Hematopoietic multipotent progenitor cell (in vitro differentiated cells): ENCODE measurements at places on chromosomes 12 and 14. TPM values are rescaled to one million over a fixed set of nuclear protein-coding genes. Genes with fewer than 3 reads are reported as not detected.
A peak's percentile ranks its signal among the peaks of the same experiment; 100 is the strongest.

DNA sequence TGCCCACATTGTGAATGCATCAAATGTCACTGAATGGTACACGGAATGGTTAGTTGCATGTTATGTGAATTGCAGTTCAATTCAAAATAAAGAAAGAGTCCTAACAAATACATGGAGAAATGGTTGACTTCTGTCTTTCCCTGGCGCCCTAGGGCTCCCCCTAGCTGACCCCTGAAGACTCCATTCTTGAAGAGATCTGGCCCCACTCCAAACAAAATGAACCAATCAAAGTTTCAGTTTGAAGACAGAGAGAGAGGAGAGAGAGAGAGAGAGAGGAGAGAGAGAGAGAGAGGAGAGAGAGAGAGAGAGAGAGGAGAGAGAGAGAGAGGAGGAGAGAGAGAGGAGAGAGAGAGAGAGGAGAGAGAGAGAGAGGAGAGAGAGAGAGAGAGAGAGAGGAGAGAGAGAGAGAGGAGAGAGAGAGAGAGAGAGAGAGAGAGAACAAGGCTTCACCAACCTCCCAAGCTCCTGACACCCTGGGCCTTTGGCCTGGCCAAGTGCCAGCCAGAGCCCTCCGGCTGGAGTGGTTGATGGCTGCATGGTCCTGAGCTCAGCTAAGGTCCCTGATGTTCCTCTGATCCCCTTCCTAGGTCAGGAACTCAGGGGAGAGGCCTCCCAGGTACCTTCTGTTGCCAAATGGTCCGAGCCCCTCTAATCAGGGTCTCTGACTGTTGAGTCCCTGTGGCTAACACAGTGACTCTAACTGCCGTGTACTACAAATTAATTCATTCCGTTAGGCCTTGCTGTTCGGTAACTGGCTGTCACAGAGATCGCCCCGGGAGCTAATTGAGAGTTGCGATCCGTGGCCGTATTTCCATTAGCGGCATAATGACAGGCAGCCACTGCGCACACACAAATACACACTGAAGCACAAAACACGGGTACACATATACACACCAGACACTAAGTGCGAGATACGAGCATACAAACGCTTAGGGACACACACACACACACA lies 188.8 kb downstream of the ESRRB start:
- DNase-seq = peak; percentile 12

- DNase-seq = no peak
Observed at GRCh38 chr14:51988221-51988620, 1.1 kb upstream of the RTRAF start.

DNA sequence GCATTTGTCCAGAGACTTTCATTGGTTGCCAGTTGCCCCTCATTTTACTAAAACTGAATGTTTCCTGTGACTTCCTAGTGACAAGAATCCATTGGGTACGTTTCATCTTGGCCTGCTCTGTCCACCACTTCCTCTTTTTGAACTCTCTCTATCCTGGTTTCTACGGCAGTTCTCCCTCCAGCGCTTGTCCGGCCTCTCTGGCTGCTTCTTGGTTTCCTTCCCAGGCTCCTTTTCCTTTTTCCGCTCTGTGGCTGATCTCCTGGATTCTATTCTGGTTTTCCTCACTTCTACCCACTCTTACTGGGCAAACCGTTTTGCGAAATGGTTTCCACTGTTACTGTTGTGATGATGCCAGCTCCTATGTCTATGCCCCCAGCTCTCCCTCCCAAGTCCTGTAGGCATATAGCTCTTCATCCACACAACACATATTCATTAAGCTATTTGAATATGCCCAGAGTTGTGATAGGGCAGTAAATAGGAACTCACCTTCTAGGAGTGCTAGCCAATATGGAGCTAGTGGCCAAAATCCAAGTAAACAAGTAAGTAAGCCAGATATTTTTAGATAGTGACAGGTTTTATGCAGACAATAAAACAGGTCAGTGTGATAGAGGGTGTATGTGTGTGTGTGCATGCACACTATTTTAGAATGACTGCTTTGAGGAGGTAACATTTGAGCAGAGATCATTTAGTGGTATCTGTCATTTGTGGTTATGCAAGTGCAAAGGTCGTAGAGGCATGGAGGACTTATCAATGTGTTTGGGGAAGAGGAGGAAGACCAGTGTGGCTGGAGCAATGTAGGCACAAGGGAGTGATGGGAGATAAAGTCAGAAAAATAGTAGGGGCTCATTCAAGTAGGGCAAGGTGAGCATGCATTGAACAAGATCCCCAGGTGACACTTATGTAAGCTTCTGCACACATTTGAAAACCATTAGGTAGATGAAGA lies 27.9 kb upstream of the CTDSP2 start:
- DNase-seq = no peak

GRCh38 chr14:83260751-83261150 lies 1727.1 kb upstream of the SEL1L start:
- no peak for DNase-seq

GRCh38 chr14:68843471-68844209 lies 50.8 kb upstream of the ZFP36L1 start:
- peak; percentile 58 for DNase-seq

- DNase-seq = no peak
Observed at GRCh38 chr14:70856851-70857495, 47.7 kb upstream of the MAP3K9 start.

DNA sequence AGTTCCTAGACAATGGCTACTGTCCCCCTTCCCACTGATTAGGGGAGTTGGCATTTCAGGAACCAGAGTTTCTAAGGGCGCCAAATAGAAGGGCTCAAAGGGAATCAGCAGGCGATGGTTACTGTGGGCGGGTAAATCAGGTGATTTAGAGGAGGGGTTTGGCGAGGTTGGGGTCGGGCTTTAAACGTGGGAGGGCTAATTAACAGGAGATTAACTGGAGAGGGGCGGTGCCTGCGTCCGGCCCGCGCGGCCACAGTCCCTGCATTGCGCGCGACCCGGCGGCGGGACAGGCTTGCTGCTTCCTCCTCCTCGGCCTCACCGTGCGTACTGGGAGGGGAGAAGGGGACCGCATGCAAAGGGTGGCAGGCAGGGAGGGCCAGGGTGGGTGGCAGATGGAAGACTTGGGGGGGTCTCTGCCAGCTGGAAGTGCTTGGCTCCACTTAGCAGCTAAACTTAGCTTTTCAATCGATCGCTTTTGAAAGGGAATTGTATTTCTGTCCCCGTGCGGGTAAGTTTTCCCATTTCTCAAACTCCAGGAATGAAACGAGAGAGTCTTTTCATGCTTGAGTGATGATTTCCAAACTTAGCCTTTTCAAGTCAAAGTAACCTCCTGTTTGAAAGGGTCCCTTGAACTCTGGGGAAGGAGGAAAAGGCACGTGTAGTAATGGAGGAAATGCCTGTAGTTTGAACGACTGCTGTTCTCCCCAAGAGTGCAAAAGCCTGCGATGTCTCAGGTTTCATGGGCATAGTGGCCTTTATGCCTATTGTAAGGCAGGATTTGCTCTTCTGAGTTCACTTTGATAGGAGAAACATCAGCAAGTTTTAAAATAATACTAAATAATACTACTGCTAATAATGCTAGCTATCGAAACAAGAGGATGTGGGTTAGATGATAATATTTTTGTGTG lies at the start of gene MGST1:
Gene MGST1 (plus strand): TSS at position 255 of the 908 bp plus-strand sequence. CDS start 6,608 bp downstream, outside the sequence.
- DNase-seq = no peak

The ADCK1 gene
- 6.7 TPM for total RNA-seq

The NFKBIA gene
- total RNA-seq = 866 TPM

DNA sequence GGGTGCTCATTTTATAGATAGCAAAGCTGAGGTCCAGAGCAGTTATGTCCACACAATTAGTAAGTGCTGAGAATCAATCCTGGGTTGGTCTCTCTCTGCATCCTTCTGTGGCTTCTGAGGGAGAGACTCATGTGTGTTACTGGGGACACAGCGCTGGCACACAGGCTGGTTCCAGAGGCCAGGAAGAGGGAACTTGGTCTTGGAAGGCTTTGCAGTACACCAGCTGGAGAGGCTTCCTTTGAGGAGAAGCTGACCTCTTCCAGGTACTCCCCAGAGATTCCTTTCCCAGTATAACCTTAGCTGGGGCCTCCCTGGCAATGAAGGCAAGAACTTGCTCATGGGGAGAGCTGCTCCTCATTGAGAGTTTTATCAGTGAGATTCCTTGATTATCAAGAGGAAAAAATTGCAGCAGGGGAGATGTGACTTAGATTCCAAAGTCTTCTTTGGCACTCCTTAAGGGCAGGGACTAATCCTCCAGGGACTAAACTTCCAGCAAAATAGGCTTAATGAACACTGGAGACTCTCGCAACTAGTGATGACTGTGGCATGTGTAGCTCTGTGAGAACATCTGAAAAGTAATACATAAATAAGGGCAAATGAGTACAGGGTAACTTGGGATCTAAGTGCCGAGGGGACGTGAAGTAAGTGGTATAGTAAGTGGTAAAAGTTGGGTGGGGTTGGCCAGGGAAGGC lies 13.9 kb upstream of the KRT80 start:
- no peak for DNase-seq

DNA sequence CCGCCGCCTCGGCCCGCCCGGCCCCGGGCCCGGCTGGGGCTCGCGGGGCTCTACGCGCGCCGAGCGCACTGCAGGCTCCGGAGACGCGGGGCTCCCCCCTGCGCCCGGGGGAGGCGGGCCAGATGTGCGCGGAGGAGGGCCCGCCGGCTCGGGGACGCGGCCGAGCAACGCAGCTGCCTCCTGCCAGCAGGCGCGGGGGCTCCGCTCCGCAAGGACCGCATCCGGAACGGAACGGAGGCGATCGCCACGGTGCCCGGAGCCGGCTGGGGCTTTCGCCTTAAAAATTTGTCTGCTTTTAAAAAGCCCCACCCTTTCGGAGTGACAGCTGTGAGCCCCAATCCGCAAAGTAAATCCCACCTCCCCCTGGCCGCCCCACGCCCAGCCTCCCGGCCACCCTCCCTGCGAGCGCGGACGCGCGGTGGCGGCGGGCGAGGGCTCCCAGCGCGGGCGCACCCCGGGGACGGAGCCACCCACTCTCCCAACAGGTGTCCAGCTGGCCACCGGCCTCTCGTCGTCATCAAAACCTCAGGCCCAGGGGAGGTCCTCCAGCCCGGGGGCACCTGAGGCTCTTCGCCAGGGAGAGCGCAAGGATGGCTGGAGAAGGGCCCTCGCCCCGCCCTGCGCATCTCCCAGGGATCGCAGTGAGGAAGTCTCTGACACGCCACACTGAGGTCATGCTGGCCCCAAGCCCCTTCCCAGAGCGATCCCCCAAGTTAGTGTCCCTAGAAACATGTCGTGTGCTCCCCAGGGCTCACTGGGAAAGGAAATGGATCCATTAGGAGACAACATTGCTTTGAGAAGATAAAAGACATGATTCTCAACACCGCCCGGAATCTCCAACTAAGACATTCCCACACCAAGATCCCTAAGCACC lies at the start of gene TMEM132D:
Gene TMEM132D (minus strand): TSS at position 70 of the 874 bp plus-strand sequence.
- no peak for DNase-seq

GRCh38 chr14:26594756-26595545 lies 2.9 kb downstream of the NOVA1 start:
- DNase-seq = no peak

- peak; percentile 52 for DNase-seq
Observed at GRCh38 chr12:30985814-30986452, 59.4 kb downstream of the TSPAN11 start.

DNA sequence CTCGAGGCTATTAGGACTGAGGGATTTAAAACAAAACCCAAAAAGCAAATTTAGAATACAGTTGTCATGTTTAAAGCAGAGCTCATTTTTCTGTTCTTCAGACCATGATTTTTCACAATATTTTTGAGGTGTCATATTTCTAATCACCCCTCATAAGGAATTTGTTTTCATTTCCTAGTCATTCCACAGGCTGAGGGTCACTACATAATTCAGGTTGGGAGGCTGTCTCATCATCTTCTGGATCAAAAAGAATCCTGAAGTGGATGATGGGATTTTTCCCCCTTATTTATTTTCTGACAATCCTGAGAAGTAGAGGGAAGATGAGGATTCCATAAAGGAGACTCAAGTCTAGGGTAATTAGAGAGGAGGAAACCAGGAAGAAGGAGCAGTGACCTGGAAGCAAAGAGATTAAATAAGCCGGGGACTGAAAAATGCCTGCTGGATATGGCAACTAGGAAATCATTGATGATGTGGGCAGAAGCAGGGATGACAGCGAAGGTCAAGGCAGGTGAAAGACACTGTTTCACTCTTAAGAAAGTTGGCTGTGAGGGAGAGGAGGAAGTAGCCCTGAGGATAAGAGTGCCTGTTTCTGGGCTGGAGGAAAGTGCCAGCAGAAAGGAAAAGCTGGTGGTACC lies 9.0 kb upstream of the PCNX1 start:
- DNase-seq = no peak

The GPATCH2L gene
- total RNA-seq = 107 TPM
